ENCODE measurements at places on chromosomes 1 and 21.

- DNase-seq: no peak
Observed at GRCh38 chr1:208219659-208220282, 24.4 kb downstream of the PLXNA2 start.

GRCh38 chr1:241632987-241633386 lies 7.2 kb downstream of the CHML start:
- no peak for DNase-seq

- no peak for DNase-seq
Observed at GRCh38 chr1:7550261-7550865, 220.7 kb upstream of the VAMP3 start.

GRCh38 chr21:24590261-24590660 lies 1017.0 kb downstream of the MRPL39 start:
- no peak for DNase-seq

DNA sequence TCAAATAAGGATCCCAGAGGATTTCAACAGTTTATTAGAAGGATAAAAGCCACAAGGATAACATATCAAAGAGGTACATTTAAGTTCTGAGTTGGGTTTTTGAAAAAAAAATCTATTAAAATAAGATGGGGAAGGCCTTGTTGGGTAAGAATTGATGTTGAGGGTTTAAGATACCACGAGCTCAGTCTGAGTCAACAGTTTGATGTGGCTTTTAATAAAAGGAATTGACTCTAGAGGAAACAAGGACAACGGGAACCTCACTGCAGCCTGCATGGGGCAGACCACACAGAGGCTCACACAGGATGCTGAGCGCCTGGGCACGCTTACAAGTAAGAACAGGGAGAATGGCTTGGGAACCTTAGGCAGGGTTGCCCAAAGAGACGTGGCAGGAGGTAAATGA lies 107.5 kb downstream of the TIAM1 start:
- DNase-seq: no peak

DNA sequence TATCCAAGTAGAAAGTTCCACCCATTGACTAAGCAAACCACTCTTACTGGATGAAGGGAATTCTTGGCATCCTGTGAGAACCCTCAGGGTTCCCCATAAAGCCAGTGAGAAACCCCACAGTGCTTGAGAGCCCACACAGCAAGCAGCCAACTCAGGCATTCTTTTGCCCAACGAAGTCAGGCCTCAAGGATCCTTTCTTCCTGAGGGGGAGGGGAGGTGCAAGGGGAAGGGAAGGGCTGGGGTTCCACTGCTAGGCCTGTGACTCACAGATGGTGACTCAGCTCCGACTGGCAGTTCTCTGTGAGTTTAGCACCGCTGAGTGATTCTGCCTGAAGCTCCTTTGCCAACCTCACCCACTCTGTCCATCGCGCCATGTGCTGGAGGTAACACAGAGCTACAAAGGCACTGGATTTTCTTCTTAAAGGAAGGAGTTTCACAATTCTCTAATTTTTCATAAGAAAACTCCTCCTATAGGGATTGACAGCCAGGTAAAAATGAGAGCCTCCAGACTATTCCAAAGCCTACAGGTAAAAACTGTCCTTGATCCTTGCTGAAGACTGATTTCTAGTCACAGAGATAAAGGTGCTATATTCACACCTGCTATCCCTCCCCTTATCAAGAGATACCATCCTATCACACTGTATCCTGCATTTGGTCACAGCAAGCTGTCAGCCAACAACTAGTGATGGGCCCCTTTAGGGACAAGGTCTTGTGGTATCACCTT lies 4.8 kb downstream of the ENO1 start:
- DNase-seq: peak; percentile 98

GRCh38 chr21:20272791-20273362 lies 725.3 kb upstream of the NCAM2 start:
- no peak for DNase-seq

- DNase-seq: no peak
Observed at GRCh38 chr1:1296070-1297061, 11.4 kb downstream of the ACAP3 start.

DNA sequence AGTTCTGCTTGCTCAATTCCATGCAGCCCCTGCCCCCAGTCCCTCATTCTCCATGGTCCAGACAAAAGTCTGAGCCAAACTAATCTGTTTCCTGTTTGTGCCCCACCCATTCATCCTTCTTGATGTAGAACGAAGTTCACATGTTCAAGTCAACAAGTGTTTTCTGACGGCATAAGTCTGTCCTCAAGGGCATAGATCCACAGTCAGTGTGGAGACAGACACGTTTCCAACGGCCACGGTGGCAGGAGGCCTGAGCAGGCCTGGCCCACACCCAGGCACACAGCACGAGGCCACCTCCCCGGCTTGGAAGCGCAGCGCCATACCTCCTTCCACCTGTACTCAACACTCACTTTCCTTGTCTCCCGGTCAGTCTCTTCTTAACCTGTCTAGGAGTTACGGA lies 16.1 kb downstream of the ADORA1 start:
- DNase-seq: no peak

DNA sequence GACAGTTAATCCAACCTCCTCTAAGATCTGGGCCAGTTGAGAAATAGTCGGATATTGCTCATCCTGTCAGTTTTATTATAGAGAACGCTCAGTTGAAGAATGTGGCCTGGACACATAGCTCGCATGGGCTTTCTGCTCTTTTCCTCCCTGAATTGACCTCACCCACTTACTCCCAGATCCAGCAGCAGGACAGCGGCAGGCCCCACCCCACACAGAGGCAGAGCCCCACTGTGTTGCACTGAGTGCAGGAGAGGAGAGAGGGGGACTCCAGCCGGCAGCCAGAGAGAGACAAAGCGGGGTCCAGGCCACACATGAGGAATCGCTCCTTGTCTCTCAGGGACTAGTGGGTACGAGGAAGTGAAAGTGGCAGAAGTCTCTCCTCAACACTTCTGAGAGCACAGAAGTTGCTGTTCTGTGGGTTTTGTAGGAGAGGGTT lies 78.6 kb downstream of the LAMC1 start:
- peak; percentile 26 for DNase-seq

- no peak for DNase-seq
Observed at GRCh38 chr1:231317306-231318014, 20.2 kb downstream of the EXOC8 start.

- no peak for DNase-seq
Observed at GRCh38 chr1:107829036-107829770, 135.8 kb downstream of the VAV3 start.

- DNase-seq: no peak
Observed at GRCh38 chr21:38702196-38702595, 103.5 kb upstream of the ETS2 start.

DNA sequence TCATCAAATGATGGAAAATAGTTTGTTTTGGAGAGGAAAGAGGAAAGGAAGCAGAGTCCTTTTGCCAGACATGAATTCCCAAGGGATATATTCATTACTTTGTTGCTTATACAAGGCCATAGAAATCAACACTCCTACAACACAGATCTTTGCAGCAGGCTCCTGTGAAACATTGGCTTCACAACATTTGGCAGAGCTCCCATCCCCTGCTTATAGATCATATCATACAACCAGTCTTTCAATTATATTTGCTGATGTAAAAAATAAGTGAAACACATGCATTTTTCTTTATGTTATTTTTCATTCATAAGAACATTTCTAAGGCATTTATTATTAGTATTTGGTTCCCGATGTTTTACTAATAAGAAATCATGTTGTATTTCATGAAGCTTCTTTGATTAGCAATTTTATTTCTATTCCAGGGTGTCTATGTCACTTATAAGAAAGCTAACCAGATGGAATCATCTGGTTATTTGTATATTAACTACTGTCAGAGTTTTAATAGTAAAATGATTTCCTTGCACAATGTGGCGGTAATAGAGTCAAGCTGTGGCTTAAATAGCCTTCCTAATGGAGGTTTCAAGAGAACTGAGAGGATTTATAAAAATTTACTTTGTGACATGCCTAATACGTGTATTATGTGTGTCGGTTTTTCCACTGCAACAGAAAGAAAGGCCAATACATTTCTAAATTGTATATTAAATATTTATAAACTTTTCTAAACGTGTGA lies 470.3 kb upstream of the NCAM2 start:
- DNase-seq: no peak

- peak; percentile 42 for DNase-seq
Observed at GRCh38 chr21:46457801-46458314, 833 bp upstream of the DIP2A start.

GRCh38 chr1:101025283-101025656 lies 314 bp downstream of the DPH5 start:
- DNase-seq: no peak

- no peak for DNase-seq
Observed at GRCh38 chr1:104476126-104476525, 726.4 kb downstream of the AMY1C start.

- no peak for DNase-seq
Observed at GRCh38 chr1:165699577-165699976, 1.2 kb upstream of the ALDH9A1 start.

- no peak for DNase-seq
Observed at GRCh38 chr1:241934866-241935265, 22.7 kb upstream of the BECN2 start.

DNA sequence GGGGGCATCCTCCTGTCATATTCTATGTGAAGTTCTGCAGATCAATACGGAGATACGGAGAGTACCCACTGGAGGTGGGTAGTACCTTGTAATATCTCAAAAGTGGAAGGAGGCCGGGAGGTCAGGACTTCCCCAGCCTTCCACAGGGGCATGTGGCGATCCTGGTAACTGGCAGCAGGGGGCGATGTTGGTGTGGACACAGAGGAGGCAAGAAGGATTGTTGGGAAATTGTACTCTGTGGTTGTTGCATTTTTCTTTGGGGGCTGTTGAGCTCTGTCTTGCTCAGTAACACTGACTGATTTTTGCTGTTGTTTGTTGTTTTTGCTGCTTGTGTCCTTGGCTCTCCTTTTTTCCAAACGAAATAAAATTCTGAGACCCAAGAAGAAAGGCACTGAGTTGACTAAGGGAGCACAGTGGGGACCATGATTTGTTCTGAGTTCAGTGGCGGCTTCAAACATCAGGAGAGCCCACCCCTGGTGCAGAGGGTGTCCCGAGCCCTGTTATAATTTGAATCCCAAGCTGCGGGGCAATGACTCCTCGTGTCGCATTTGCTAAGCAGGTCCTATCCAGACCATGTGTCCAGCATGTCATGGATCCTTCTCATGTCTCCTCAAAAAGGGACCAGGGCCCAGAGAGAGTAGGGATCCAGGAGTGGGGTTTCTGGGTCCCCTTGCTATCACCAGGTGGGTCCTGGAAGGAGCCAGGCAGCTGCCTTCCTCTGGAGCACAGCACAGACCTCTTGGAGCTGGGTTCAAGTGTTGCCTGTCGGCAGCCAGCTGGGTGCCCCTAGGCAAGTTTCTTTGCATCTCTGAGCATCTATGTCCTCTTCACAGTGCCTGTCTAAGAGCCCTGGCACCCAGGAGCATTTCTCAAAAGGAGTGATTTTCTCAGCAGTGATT lies 22.8 kb downstream of the LHX4 start:
- DNase-seq: no peak

DNA sequence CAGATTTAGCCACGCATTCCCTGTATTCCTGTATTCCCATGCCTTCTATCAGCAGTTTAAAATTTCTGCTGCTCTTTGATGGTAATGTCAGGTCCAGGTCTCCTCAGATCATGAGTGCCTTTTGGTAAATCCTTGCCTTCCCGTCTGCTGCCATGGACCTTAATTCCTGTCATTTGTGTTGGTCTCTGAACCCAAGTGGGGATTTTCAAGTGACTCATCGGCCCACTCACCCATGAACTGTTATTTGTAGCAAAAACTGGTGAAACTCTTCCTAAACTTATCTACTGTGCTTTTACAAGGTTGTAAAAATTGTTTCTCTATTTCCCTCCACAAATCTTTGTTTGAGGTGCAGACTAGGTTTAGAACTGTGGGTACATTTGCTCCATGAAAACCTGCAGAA lies 47.4 kb downstream of the ACTN2 start:
- DNase-seq: no peak

- DNase-seq: peak; percentile 37
Observed at GRCh38 chr1:15950763-15951295, 25.1 kb downstream of the ZBTB17 start.

- peak; percentile 77 for DNase-seq
Observed at GRCh38 chr1:156892190-156893047, 1.1 kb upstream of the PEAR1 start.

DNA sequence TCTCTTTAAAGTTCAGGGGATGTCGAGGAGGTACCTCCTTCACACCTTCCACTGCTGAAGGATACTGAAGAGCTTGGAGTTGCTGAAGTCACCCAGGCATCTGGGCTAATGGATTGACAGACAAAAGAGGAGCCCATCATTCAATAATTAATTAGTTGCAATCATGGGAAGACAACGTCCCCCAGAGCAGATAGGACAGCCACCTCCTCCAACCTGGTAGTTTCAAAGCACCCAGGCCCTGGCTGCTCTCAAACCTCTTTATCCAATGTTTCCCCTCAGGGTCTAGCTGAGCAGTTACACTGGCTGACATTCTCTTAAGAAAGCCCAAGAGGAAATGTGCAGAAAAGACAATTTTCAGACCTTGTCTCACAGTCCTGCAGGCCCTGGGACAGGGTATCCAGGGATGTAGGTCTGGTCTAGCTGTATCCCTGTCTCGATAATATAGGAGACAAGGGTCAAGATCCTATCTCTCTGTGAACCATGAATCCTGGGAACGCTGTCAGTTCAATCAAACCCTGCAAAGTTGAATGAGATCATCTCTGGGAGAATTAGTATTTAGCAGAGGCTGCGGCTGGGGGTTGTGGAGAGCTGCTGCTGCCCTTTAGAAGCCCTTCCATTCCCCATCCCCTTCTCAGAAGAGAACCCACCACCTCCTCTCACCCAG lies 1.1 kb downstream of the TSPAN2 start:
- no peak for DNase-seq

DNA sequence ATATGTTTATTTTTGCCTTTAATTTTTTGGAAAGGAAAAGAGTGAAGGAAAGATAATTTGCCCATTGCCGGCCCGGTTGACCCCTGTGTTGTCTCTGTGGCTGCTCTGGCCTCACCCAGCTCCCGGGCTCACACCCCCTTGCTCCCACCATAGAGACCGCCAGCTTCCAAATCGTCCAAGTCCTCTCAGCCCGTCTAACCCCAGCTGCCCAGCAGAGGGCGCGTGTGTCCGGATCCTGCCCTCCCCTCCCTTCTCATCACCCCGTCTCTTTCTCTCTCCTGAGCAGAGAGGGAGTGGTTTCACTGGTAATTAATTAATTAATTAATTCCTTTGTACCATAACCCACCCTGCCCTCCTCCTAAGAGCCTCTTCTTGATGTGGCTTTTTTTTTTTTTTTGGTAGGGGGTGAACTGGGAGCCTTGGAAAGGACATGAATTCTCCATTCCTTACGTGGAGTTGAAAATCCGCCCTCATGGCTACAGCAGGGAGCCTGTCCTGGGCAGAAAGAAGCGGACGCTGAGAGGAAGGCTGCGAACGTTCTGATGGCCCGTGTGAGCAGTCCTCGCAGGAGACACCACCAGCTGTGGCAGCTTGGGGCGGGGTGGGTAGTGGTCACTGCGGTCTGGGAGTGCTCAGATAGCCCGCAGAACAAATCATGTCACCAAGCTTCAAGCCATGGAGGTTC lies 45.9 kb downstream of the KIAA0040 start:
- peak; percentile 17 for DNase-seq

Data from foreskin fibroblast (primary cell).